CD4-positive, alpha-beta T cell (primary cell): ENCODE measurements at places on chromosomes 5 and 9. TPM values are rescaled to one million over a fixed set of nuclear protein-coding genes. Genes with fewer than 3 reads are reported as not detected.

DNA sequence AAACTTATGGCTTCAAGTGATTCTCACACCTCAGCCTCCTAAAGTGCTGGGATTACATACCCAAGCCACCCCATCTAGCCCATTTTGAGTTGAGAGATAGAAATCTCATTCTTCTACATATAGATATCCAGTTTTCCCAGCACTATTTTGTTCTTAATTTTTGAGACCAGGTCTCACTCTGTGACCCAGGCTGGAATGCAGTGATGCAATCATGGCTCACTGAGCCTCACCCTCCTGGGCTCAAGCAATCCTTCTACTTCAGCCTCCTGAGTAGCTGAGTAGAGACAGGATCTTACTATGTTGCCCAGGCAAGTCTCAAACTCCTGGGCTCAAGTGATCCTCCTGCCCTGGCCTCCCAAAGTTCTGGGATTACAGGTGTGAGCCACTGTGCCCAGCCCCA lies 60.9 kb upstream of the CTNNA1 start:
- H3K4me3 ChIP-seq = no peak overlapping the region
- no peak overlapping the region for H3K27ac ChIP-seq
- peaks cover 40% of the 10 kb centered on the region for H3K27me3 ChIP-seq
- no peaks in the 10 kb centered on the region for H3K36me3 ChIP-seq

GRCh38 chr5:522899-523440 lies 1.3 kb downstream of the SLC9A3 start:
- H3K27me3 ChIP-seq = peaks cover 57% of the 10 kb centered on the region
- no peak overlapping the region for H3K4me3 ChIP-seq
- H3K4me1 ChIP-seq = peaks cover 23% of the 10 kb centered on the region
- DNase-seq = no peak
- H3K36me3 ChIP-seq = no peaks in the 10 kb centered on the region

DNA sequence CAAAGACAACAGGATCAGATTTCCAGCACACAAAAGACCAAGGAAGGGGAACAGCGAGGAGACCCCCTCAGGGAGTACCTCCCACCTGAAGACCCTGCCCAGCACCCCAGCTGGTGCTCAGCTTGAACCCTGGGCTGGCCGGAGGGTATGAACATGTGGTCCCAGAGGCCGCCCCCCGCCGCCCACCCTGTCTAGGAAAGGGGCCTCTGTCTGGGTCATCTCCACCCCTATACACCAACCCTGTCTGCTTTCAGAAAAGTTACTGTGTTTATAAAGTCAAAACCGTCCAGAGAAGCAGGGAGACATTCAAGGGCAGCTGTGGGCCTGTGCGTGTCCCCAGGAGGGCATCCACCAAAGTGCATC lies 72.2 kb downstream of the ADAMTS2 start:
- H3K27ac ChIP-seq = no peak overlapping the region
- no peaks in the 10 kb centered on the region for H3K4me1 ChIP-seq
- no peaks in the 10 kb centered on the region for H3K36me3 ChIP-seq
- DNase-seq = no peak

DNA sequence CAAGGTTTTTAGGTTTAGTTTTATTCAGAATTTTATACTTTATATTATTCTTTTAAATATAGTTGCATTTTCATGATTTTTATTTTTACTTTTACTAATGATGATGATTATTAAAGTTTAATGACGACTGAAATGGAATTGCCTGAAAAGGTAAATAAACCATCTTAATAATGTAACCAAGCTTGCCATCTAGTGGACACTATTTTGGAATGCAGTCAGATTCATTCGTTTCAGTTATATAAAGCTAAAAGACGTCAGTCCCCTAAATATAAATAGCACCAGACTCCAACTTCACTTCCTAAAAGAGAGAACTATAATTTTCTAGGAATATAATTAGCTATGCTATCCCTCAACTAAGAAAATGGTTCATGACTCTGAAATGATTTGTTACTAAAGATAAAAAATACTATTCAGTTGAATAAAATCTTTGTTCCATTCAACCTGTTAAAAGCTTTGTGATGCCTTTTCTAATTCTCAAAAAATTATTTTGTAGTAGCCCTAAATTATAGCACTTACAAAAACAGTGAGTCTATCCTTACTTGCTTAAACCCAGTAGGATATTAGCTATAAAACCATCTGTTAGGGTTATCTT lies 19.9 kb downstream of the ABITRAM start:
- no peak overlapping the region for H3K27ac ChIP-seq
- H3K27me3 ChIP-seq = no peaks in the 10 kb centered on the region
- H3K36me3 ChIP-seq = no peaks in the 10 kb centered on the region
- no peak overlapping the region for H3K4me3 ChIP-seq
- H3K4me1 ChIP-seq = no peaks in the 10 kb centered on the region

DNA sequence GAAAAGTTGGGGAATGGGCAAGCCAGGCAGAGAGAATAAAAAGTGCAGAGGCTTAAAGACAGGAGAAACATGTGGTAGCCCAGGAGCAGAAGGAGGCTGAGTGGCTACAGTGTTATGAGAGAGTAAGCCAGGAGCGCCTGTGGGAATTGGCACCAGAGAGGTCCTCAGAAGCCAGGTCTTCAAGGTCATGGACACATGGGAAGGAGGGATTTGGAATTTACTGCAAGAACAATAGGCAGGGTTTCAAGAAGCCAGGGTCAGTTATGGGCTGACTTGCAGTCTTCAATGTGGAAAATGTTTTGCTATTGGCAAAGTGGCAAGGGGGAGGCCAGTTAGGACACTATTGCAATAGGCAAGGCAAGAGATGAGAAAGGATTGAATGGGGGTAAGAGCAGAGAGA lies 29.3 kb downstream of the ERAP1 start:
- H3K27ac ChIP-seq = no peak overlapping the region
- no peaks in the 10 kb centered on the region for H3K4me1 ChIP-seq
- no peaks in the 10 kb centered on the region for H3K27me3 ChIP-seq
- DNase-seq = no peak
- no peak overlapping the region for H3K4me3 ChIP-seq
- H3K36me3 ChIP-seq = peaks cover 94% of the 10 kb centered on the region

DNA sequence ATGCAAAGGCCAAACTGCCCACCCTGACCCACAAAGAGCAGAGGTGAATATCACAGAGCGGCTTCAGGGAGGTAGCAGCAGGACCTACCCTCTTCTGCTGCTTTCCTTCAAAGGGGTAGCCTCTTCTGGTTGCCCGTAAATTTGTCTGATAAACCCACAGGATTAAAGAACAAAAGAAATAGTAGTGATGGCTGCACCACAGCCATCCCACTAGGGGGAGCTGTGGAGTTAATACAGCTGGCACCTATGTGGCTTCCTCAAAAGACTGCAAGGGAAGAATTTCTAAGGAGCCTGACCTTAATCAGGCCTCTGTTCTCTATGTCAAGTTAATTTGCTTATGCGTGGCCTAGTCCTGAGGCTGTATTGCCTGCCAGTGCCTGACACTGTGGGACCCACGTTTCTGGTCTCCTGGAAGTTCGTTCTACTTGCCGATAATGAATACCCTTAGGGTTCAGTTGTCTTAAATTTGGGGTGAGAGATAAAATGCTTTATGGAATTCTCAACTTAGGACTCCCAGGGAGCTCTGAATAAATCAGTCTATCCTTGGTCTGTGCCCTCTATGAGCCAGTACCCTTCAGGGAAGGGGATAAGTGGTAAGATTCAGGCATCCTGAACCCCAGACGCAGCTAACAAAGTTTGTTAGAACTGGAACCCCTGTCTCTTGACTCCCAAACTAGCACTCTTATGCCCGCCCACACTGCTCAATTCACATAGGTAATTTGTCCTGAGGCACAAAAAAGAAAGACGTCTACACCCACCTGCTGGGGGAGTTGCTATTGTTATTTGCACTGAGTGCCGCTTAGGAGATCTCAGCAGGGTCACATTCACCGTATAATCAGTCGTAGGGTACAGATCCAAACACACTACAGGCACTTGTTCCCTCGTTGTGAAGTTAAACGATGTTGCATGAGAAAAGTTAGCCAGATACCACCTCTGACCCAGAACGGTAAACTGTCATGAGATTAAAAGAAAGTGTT lies 77.1 kb downstream of the SUSD1 start:
- DNase-seq = peak; percentile 56
- no peaks in the 10 kb centered on the region for H3K36me3 ChIP-seq
- no peak overlapping the region for H3K4me3 ChIP-seq
- H3K27me3 ChIP-seq = no peaks in the 10 kb centered on the region
- no peak overlapping the region for H3K27ac ChIP-seq
- H3K4me1 ChIP-seq = peaks cover 19% of the 10 kb centered on the region

GRCh38 chr5:96335873-96336272 lies 97.2 kb downstream of the PCSK1 start:
- H3K4me3 ChIP-seq = no peak overlapping the region
- H3K27me3 ChIP-seq = no peaks in the 10 kb centered on the region
- H3K36me3 ChIP-seq = no peaks in the 10 kb centered on the region
- DNase-seq = no peak

GRCh38 chr9:137187386-137187785 lies 974 bp downstream of the ANAPC2 start:
- peak overlapping the region; percentile 100 for H3K4me3 ChIP-seq
- no peak overlapping the region for H3K27ac ChIP-seq
- DNase-seq = no peak
- H3K27me3 ChIP-seq = no peaks in the 10 kb centered on the region
- peaks cover 55% of the 10 kb centered on the region for H3K36me3 ChIP-seq
- H3K4me1 ChIP-seq = peaks cover 50% of the 10 kb centered on the region

AK1 gene
- total RNA-seq = 46.7 TPM

RECK gene
- total RNA-seq = 9.8 TPM
